Mucosa of gallbladder (tissue), 1 donor: ENCODE measurements at places on chromosomes 5 and 9. TPM values are rescaled to one million over a fixed set of nuclear protein-coding genes. Genes with fewer than 3 reads are reported as not detected.

GRCh38 chr9:70411121-70411929, 3.1 kb downstream of the KLF9 start:
- peak; percentile 53 for DNase-seq

- no peak for DNase-seq
These were observed 62.7 kb upstream of the UNC5A start for GRCh38 chr5:176747670-176748072.

DNA sequence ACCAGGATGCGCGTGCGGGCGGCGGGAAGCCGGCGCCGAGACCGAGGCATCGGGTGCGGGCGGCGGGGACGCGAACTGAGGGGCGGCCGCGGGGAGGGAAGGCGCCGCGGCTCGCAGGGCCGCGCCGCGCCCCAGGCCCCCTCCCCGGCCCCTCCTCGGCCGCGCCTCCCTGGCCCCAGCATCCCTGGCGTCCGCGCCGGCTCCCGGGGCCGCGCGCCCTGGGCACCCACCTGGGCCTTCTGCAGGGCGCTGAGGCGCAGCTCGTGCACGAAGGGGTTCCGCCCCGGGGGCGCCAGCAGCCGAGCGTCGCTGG, 324 bp downstream of the LPCAT1 start:
- DNase-seq: no peak

DNA sequence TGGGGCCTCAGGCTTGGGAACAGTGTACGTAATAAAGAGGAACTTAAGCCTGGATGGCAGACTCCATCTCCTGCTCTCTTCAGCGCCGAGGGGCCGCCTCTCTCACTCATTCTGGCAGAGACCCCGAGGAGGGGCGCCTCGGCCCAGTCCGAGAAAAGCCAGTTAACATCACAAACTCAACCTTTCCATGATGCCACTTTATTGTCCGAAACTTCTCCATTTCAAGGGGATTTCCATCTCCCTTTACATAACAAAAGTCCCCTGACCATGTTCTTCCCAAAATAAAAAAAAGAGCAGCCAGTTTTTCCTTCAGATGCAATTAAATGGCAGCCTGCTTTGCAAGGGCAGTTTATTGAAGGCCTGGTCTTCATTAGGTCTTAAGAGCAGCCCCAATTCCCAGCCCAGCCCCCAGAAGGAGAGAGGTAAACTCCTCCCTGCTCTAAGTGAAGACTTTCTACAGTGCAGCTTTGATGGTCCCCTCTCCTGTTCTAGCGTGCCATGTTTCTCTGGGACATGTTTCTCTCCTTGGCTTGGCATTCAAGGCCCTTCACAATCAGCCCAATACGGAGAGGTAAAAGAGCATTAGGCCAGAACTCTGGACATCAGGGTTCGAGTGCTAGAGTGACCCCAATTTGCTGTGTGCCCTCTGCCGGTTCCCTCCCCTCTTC, 19.5 kb upstream of the RAB14 start:
- no peak for DNase-seq

GRCh38 chr5:63690546-63690945, 271.7 kb downstream of the HTR1A start:
- no peak for DNase-seq

ORM2 gene
- 2.8 TPM for total RNA-seq

SLF1 gene
- total RNA-seq: 6.1 TPM

DNA sequence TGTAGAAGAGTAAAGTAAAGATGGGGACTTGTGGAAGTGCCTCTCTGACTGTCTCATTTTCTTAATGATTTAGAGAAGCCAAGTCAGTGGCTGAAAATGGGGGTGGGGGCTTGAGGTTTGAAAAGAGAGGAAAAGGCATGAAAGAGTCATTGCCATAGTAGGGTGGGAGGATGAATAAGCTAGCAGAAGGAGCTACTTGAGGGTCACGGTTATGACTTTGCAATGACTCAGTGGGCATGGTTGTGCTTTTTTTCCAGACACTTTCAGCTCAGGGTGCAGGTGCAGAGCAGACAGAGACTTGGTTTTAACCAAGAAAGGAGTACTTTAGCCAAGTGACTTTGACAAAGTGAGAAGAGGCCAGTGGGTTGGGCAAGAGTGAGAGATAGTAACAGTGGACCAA, 117.8 kb downstream of the PTTG1 start:
- DNase-seq: no peak

PCDHGA9 gene
- total RNA-seq: 7.5 TPM

TEK gene
- 8.1 TPM for total RNA-seq

DNA sequence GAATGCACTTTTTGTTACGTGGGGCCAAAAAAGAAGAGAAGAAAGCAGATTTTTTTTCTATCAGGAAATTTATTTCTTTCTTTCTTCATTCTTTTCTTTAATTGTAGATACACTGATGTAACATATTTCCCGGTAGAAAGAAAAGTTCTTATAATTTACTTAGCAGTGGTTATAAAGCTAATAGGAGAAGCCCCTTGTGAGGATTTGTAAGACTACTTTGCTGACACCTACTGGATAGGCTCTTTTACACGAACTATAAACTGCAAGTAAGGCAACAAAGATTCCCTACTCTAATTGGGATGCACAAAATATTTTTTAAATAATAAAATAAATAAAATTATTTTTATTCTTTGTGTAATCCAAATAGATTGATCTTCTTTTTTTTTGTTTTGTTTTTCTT, 284.4 kb downstream of the DNAH5 start:
- no peak for DNase-seq

GRCh38 chr9:137141976-137142936, 3.3 kb downstream of the GRIN1 start:
- no peak for DNase-seq

QSOX2 gene
- total RNA-seq: 8.4 TPM

DNA sequence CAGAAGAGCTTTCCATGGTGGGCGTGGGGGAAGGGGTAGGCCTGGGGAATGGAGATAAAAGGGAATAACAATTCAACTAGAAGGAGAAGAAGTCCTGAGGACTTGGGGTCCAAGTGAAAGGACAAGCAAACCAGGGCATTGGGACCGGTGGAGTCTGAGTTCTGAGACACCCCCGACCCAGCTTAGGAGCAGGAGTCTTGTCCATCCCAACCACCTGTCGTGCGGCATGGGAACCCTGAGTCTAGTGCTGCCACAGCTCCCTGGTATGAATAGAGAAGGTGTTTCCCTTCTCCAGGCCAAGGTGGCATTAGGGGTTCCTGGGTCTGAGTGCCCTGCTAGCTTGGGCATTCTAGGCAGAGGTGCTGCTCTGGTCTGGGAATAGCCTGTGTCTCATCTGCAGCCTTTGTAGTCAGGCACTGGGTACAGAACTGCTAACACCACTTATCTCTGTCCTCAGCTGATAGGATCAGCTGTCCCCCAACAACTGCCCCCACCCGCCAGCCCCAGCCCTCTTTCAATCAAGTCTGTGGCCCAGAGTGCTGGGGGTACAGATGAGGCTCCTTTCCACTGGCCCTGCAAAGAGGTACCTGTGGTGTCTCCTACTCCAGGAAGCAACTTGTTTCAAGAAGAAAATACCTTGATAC, 9.9 kb downstream of the HNRNPAB start:
- no peak for DNase-seq

DNA sequence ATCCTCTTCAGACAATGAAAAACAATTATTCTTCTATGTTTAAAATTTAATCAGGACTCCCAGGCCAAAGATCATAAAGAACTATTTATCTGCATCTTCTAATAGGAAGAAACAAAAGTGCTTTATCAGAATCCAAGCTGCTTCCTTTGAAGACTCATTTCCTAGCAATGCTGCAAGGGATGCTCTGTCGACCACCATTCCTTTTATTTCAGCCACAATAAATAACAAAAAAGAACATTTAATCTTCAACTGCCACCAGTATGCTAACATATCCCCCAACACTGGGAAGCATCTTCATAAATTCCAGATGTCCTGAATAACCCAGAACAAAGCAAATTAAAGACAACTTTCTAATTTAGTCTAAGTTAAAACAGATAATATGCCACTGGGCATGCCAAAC, 68.7 kb downstream of the PKD2L2 start:
- DNase-seq: no peak

GRCh38 chr5:11801061-11801460, 103.2 kb downstream of the CTNND2 start:
- no peak for DNase-seq

GRCh38 chr9:214648-215493, at the start of gene DOCK8:
Gene DOCK8 (plus strand): TSS chr9:214865. CDS start chr9:214977, 112 bp downstream.
- DNase-seq: peak; percentile 71

DNA sequence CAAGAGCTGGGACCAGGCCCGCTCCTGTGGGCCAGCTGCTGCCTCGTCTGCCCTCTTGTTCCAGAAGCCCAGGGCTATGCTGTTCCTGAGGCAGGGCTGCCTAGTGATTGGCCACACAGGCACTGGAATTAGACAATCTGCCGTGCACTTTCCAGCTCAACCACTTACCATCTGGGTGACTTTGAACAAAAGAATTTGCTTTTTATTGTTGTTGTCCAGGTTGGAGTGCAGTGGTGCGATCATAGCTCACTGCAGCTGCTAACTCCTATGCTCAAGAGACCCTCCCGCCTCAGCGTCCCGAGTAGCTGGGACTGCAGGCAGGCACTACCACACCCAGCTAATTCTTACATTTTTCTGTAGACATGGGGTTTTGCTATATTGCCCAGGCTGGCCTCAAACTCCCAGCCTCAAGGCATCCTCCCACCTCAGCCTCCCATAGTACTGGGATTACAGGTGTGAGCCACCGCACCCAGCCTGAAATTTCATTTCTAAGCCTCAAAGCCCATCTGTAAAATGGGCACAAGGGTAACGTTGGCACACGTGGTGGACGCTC, 1.2 kb upstream of the NEK6 start:
- no peak for DNase-seq

DNA sequence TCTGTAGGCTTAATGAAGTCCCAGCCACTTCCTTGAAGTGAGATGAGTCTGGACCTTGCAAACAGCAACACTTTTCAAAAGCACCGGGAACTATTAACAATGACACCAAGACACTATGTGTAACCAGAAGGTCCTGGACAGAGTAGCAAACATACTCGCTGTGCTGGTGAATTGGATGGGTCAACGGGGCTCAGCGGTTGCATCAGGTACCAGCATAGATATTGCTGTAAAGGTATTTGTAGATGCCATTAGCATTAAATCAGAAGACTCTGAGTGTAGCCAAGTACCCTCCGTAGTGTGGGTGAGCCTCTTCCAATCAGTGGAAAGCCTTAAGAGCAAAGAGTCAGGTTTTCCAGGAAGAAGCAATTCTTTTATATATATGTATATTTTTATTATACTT, 140.5 kb downstream of the IRX2 start:
- no peak for DNase-seq

GRCh38 chr9:129340427-129341170, 162.5 kb upstream of the IER5L start:
- no peak for DNase-seq

- no peak for DNase-seq
These were observed 291.8 kb downstream of the EBF1 start for GRCh38 chr5:158807946-158808345.

GALNT12 gene
- total RNA-seq: 28.6 TPM

ROPN1L gene
- 0.26 TPM for total RNA-seq

- DNase-seq: no peak
These were observed 96.2 kb downstream of the HSPA4 start for GRCh38 chr5:133147815-133148567.

DNA sequence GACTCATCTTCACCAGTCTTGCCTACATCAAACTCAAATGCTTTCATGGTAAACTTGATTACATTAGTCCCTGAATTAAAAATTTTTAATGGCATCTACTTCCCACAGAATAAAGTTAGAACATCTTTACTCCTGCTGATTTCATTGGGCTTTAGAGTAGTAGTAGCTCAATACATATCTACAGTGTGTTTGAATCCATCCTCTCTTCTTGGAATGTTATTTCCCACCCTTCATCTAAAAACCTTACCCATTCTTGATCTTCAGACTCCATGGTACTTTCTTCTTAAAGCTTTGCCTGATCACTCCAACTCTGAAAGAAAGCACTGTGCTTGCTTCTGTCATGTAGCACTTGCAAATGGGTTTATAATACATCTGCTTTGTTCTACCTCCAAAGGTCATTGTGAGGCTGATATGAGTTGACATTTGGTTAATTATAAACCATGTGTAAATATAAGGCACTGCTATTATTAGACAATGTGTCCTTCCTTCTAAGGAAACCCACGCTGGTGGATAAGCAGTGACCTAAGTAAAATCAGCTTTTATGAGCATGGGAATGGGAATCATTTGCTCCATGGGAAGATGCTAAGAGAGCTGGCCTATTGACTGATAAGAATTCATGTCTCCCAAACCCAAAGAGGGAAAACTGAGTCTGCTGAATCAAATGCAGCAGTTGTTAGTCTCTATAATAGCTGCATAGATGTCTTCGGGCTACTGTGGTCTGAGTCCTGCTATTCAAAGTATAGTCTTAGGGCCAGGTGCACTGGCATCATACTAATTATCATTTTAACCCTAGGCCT, 7.5 kb upstream of the PRLR start:
- no peak for DNase-seq

DNA sequence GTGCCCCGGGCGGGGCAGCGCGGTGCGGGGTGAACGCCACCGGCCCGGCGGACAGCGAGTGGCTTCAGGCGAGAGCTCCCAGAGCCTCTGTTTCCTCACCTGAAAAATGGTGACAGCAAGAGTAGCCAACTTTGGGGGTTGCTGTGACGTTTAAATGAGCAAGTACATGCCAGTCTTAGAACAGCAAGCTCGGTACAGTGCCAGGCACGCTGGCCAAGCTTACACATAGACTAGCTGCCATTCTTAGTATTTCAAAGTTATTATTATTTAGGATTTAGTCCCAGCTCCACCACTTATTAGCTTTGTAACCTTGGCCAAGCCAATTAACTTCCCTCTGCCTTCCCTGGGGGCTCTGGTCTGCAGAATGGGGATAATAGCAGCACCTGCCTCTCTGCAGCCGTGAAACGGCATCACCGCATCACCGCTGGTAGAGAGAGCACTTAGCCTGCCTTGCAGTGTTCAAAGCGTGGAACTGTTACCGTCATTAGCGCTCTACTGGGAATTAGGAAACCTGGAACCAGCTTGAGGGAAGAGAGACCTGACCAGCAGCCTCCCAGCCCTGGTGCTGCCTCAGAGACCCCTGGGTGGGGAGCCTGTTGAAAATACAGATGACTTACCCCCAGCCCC, at the start of gene C9orf50:
TSS of gene C9orf50 (minus strand) at position 433 of the 627 bp plus-strand sequence. CDS start 527 bp downstream, outside the sequence.
- DNase-seq: no peak

GPX8 gene
- 26.8 TPM for total RNA-seq

DNA sequence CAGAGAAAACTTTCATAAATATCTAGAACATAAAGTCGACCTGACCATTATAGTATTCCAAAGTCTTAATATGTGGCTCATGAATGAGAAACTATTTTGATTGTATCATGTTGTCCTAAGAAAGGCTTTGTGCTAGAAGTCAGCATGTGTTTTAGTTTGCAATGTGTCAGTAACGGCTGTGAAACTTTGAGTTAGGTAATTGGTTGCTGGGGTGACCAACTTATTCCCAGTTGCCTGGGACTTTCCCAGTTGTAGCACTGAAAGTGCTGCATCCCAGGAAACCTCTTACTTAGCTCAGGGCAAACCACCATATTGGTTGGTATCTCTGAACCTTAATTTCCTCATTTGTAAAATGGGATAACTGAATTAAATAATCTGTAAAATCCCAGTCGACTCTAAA, 114.6 kb upstream of the SLC12A2 start:
- no peak for DNase-seq

DNA sequence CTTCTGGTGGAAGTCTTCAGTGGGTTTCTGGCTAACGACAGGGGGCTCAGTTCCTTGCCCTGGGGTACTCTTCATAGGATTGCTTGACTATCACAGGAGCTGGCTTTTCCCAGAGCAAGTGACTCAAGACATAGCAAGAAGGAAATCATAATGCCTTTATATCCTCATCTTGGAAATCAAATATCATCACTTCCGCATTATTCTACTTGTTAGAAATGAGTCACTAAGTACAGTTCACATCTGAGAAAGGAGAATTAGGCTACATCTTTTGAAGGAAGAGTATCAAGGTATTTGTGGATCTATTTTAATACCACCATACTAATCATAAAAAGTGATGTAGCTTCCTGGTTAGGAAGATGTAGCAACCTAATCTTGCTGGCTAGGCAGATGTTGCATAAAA, 148.2 kb upstream of the RAI14 start:
- no peak for DNase-seq
